NCI-H1048 (cell line): ENCODE measurements at places on chromosomes 2 and 18.

DNA sequence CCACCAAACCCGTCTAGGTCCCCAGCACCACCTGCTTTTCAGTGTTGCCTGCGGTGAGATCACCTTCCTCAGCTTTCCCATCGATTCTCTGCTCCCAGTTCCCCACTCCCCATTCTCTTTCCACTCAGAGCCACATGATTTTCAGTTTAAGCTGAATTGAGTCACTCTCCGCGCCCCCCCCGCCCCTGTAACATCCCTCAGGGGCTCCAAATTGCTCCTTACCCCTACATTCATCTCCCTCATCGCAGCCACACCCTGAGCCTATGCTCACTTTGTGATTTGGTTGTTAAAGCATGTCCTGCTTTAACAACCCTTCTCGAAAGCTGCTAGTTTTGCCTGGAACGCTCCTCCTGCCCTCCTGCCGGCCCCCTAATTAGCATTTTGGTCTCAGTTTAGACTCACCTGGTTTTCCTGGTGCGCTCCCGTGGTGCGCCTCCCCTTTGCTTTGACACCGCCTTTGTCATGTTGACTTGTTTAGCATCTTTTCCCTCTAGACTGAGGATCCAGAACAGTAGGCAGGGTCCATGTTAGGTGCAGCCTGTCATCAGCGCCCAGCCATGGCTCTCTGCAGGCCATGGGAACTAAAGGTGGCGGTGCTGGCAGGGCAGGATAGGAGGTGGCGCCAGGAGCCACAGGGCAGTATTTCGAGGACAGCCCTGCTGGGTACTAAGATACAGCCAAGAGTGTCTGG, 60.8 kb downstream of the ST3GAL5 start:
- no peak for DNase-seq

DNA sequence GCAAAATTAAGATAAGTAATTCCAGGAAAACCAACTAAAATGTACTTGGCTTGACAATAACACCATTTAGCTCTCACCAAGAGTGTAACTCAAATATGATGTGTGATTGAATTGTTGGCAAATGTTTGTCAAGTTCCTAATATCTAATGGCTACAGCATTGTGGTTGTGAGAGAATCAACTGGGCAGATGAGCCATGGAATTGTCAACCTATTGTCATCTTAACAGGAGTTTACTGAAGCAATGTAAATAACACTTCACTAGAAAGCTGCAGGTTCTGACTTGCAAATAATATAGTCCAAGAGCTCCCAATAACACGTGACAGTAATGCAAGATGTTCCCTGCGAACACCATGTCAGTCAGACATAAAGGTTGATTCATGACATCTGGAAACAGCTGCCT, 495.2 kb upstream of the MEIS1 start:
- no peak for DNase-seq

DNA sequence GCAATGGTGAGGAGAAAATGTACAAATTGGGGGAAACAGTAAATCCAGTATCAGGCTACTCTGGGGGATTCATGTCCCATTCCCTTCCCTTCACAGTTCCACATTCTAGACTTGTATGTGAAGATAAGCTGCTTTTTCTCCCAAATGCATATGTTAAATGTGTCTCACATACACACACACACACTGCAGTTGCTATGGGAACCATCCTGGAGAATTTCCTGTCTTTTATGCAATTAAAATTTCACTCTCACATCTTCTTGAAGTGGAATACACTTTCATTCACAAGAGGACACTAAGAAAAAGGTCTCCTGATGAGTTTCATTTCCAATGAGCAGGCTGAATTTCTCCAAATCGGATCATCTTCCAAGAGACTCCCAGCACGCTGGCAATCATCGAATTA, 366.0 kb downstream of the LRATD1 start:
- no peak for DNase-seq

- no peak for DNase-seq
These were observed 135.2 kb downstream of the PRPF40A start for GRCh38 chr2:152582081-152582480.

- peak; percentile 30 for DNase-seq
These were observed 285.1 kb downstream of the MTX2 start for GRCh38 chr2:176554101-176555048.

GRCh38 chr2:89823556-89823955, 1132.1 kb downstream of the RPIA start:
- no peak for DNase-seq

DNA sequence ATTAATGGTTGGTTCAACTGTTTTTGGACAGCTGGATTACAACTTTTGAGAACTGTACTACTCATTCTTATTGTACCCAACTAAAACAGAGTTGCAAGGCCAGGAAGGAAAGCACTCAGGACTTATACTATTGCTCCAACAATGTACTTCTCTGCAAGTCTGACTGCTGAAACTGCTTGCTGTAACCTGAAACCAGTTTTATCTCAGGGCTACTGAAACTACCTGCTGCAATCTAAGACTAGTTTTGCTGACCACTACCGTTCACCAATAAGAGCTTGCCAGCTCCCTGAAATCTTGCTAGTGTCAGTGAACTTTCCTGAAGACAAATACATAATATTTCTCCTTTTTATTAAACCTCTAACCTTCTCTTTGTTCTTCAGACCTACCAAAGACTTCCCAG, 157.3 kb downstream of the CDCA7 start:
- no peak for DNase-seq

- no peak for DNase-seq
These were observed 135.6 kb downstream of the KLHL14 start for GRCh38 chr18:32637226-32637625.
